ENCODE measurements at places on chromosomes 11 and 22.
A peak's percentile ranks its signal among the peaks of the same experiment; 100 is the strongest.

DNA sequence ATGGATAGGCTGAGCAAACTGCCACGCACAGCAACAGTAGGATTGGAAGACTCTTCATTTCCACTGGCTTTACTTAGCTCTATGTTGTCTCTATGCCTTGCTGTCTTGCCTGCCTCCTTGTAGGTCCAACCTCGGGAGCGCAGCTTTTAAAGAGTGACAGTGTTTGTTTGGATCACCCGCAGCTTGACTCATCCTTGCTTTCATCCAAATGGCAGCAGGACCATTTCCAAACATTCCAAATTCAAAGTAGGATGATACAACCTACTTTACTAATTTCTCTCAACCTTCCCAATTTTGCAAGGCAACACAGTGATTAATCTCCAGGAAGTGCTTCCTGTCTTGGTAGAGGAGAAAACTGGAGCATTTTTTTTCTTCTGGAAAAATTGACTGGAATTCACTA, at the start of gene MMP3:
Gene MMP3 (minus strand): TSS at position 121 of the 400 bp plus-strand sequence. CDS start 63 bp downstream, at position 58.
- no peak for DNase-seq

DNA sequence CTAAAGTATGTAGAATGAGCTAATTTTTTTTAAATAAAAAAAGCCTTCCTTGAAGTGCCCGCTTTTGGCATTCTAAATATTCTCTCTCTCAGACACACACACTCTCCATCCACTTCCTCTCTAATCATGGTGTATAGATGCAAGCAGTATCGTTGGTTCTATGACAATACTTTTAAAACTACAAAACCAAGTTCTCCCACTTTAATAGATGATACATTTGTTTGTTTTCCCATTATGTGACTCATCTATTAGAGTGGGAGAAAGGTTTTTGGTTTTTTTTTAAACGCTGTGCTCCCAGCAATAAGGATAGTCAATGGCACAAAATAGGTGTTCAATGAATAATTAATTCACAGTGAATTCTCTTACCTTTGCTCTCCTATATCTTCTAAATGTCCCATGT, 44.6 kb downstream of the FZD4 start:
- DNase-seq = no peak

GRCh38 chr11:45209891-45210699, 63.7 kb downstream of the PRDM11 start:
- no peak for DNase-seq

GRCh38 chr22:17767233-17768065, 6.8 kb downstream of the BID start:
- DNase-seq = peak; percentile 75

DNA sequence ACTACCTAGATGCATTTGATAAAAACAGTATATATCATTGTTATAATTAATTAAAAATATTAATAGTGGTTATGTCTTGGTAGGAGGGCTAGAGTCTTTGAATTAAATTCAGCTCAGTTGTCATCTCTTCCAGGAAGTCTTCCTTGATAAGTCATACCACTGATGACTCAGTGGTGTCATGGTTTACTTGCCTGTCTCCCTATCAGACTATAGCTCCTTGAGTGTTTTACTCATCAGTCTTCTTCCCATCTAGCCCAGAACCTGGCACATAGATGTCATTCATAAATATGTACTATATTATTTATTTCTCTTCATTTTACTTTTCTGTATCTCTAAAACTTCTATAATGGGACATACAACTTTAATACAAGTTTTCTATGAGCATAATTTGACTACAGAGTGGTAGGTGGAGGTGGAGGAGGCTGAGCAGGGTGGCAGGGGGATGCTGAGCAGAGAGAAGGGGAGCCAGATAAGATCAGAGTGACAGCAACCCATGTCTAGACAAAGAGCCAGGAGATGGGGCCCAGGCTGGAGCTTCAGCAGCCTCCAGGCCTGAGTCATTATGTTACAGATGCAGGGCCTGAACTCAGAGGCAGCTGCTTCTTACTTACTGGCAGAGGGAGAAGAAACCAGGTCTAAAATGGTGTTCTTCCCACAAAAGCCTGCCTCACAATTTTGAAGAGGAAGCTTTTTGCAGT, 82.3 kb upstream of the PHOX2A start:
- no peak for DNase-seq

DNA sequence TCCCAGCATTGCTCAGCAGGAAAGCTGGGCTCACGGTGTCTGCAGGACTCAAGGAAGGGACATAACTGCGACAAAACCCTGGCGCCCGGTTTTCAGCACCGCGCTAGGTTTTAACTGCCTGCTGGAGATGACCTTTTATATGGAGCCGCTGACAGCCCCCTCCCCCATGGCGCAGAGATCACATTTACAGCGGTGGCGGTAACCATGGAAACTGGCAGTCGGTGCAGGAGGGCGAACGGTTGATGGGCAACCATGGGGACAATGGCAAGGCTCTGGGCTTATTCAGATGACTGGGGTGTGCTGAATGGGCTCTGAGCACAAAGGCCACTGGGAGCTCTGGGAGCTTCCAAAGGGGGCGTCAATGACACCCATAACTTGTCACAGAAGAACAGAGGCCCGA, 37.2 kb downstream of the CELSR1 start:
- DNase-seq = no peak

DNA sequence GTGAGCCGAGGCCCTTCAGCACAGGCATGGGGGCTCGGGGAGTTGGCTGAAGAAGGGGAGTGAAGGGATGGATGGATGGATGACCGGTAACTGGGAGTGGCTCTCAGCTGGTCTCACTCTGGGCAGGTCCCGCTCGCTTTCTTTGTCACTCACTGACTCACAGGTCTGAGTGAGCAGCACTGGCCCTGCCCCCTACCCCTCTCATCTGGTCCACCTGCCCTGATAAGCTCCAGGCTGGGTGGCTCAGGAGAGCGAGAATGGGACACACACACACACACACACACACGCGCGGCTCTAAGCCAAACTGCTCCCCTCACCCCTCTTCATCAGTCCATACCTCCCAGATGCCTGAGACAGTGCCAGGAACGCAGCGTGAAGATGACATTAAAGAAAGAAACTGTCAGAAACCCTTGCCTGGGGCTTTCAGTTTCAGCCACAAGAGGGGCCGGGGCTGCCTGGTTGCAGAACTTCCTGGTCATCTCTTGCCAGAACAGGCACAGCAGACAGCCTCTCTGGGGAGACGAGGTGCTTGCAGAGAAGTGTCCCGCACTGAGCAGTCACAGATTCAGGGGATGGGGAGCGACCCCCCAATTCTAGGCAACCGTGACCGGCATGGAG, 16.5 kb upstream of the SHISAL1 start:
- no peak for DNase-seq

GRCh38 chr11:20672575-20672974, 3.2 kb downstream of the NELL1 start:
- no peak for DNase-seq

Measured in CD4-positive, alpha-beta memory T cell (primary cell).